ENCODE measurements at places on chromosomes 12 and 14.
A peak's percentile ranks its signal among the peaks of the same experiment; 100 is the strongest.

DNA sequence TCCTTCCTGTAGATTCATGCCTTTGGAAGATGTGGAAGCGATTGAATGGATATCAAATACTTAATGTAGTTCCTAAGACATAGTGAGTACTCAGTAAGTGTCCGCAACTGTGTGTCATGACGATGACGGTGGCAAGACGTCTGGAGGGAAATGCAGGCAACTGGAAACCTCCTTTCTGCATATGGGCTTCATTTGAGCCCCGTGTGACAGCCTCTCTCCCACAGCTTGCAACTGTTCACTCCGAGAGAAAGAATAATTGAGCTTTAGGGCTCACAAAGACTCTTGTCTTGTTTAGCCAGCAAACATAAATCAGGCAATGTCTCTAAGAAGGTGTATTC is 6.9 kb downstream of the CFAP251 start:
- DNase-seq, result no peak

DNA sequence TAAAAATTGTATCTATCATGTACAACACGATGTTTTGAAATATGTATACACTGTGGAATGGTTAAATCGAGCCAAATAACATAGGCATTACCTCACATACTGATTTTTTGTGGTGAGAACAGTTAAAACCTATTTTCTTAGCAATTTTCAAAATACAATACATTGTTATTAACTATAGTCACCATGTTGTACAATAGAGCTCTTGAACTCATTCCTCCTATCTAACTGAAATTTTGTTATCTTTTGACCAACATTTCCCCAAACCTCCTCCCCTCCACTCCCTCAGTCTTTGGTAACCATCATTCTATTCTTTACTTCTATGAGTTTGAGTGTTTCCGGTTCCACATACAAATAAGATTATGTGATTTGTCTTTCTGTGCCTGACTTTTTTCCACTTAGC is 6.8 kb upstream of the SLC38A2 start:
- no peak for DNase-seq

DNA sequence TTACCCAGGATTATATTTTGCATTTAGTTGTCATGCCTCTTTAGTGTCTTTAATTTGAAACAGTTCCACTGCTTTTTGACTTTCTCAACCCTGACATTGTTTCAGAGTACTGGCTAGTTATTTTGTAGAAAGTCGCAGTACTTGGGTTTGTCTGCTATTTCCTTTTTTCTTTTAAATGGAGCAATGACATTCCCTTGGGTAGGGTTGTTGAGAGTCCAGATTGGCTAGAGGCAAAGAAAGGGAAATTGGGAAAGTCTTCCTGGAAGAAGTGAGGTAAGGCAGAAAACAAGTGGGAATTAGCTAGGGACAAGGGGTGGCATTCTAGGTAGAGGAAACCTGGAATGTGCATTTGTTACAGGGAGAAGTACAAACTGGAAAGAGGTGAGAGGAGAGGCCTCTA is 245.9 kb downstream of the EMP1 start:
- DNase-seq, result no peak

- DNase-seq, result no peak
These were observed 32.6 kb downstream of the SLC35F4 start for GRCh38 chr14:57833323-57833722.

GRCh38 chr14:68511129-68512047 is 281.5 kb downstream of the ZFP36L1 start:
- no peak for DNase-seq

DNA sequence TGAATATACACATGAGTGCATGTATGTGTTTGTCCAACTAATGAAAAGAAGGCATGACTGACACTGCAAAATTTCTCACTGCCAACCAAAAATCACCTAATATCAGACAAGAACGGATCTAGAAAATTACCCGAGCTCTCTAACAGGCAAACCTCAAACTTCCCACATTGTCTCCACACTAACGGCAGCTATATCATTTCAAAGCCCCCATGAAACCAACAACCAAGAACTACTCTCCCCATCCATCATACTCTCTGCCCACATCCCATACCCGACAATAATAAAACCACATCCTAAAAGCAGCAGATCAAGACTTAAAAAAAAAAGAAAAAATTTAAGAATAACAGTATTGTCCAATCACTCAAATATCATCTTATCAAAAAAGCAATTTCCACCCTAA is 227.1 kb downstream of the CEP128 start:
- DNase-seq, result peak; percentile 76

- no peak for DNase-seq
These were observed 33.0 kb upstream of the TMEM179 start for GRCh38 chr14:104637546-104638003.

GRCh38 chr12:63845726-63846125 is 1.2 kb downstream of the SRGAP1 start:
- no peak for DNase-seq

- DNase-seq, result no peak
These were observed 7.9 kb downstream of the PPFIBP1 start for GRCh38 chr12:27531896-27532295.

DNA sequence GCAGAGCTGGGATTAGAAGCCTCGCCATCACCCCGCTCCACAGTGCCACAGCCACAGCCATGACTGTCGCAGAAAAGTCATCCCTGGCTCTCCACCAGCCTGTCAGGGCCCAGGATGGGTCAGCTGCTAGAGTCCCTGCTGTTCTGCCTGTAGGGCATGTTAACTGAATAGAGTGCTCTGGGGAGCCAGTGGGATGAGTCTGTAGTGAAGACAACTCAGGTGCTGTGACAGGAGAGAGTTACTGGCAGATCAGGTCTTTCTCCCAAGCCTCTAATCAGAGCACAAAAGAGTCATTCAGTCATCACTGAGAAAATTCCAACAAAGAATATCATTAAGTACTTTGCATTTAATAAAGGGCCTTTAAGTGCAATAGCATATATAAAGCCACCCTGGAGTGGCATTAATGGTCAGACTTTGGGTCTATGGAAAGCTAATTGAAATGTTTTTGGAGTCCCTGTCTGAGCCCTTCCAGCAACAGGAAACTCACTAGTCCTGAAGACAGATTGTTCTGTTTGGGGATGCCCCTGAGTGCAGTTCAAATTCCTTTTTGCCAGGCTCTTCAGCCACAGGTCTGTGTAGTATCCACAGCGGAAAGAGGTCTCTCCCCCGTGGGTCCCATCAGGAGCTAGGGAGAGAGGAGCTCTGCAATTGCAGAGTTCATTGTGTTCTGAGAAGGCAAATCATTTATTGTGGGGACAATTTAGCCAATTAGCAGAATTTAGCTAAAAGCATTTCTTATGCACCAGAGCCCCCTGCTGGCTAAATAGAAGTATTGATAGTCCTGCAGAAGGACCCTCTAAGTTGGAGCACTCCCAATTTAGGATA is 45.2 kb upstream of the C14orf132 start:
- DNase-seq, result peak; percentile 55

GRCh38 chr14:76708771-76709170 is 52.5 kb upstream of the VASH1 start:
- DNase-seq, result no peak

DNA sequence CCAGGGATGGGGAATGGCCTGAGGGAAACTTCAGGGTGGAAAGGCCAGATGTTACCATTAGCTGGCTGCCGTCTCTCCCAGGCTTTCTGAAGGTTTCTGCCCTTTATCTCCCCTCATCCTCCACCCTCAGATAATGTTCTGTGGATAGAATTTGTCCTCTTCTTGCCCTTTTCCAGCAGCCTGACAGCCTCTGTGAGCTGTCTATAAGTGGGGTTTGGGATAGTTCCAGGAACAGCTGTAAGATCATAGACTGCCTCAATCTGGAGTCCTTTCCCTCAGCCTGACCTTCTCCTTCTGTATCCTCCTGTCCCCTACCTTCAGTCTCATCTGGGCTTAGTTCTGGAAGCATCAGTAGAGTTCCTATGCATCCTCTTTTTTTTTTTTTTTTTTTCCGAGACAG is 2.8 kb upstream of the RND1 start:
- DNase-seq, result no peak

GRCh38 chr12:54038871-54039414 is 6.1 kb downstream of the HOXC5 start:
- DNase-seq, result no peak

DNA sequence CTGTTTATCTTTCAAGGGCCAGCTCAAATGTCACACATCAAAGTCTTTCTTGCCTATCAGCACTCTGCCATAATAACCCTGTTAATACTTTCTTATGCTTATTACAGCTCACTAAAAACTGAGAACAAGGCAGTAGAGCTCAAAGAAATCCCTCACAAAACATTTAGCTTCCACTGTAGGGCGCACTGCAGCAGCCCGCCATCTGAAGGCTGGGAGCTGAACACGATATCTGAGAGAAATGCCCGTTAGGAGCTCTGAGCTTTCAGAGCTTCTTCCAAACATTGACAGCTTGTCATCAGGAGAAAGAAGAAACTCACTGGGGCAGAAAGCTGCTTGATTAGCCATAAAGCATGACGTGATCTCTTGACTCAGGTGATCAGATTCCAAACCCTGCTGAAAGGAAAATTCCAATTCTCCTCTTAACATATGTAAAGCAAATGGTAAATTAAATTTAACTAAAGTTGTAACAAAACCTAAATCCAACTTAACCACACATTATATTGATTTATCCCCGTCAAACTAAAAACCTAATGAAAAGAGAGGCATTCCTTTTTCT is 175.7 kb downstream of the C12orf50 start:
- DNase-seq, result no peak

GRCh38 chr14:72401632-72402376 is 469.6 kb downstream of the RGS6 start:
- DNase-seq, result peak; percentile 97

GRCh38 chr14:69404883-69405282 is 6.4 kb downstream of the SLC39A9 start:
- no peak for DNase-seq

DNA sequence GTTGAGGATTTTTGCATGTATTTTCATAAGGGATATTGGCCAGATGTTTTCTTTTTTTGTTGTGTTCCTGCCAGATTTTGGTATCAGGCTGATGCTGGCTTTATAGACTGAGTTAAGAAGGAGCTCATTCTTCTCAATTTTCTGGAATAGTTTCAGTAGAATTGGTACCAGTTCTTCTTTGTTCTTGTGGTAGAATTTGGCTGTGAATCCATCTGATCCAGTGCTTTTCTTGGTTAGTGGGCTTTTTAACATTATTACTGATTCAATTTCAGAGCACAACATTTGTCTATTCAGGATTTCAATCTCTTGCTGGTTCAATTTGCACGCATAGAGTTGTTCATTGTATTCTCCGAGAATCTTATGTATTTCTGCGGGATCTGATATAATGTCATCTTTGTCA is 136.5 kb upstream of the FOXG1 start:
- no peak for DNase-seq

DNA sequence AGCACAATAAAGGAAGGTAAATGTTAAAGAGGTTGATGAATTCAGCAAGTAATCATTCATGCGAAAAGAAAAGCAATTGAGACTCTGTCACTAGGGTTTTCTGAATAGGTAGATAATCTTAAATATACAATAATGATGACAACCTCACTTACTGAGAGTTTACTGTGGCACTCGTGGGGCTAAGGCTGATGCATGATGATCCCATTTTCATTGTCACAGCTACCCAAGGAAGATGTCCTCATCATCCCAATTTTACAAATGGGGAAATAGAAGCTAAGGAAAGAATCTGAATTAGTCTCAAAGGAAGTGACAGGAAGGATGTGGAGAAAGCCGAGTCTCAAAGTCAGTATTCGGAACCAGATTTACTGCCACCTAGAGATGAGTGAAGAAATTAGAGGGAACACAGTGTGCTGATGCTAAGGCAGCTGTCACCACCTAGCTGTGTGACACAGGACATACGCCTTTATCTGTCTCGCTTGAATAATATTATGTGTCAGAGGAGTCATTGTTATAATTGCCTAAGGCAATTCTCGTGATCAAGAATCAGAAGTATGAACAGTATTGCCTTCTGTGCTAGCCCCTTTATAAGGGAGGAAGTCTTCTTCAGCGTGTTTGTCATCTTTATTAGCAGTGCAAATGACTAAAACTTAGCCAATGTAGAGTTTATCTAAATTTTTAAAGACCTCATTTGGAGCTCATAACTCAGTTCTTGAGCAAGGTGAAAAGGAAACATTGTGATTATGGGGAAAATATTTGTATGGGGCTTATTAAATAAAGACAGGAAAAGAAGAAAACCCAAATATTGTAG is 63.2 kb downstream of the ERGIC2 start:
- peak; percentile 86 for DNase-seq

DNA sequence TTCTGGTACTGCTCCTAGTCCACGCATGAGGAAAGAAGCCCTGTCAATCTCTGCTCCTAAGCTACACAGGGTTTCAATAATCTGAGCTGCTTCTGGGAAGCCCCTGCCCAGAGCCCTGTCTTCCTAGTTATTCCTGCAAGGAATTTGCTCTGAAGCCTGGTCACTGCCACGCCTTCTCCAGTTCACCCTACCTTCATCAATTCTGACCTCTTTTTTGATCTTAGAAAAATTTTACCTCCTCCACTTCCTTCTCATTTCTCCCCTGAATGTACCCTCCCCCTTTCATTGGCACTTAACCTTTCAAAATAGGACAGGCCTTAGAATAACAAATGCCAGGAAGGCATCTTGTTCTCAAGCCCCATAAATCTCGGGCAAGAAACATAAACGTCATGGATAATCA is 14.9 kb upstream of the LRRK2 start:
- no peak for DNase-seq

DNA sequence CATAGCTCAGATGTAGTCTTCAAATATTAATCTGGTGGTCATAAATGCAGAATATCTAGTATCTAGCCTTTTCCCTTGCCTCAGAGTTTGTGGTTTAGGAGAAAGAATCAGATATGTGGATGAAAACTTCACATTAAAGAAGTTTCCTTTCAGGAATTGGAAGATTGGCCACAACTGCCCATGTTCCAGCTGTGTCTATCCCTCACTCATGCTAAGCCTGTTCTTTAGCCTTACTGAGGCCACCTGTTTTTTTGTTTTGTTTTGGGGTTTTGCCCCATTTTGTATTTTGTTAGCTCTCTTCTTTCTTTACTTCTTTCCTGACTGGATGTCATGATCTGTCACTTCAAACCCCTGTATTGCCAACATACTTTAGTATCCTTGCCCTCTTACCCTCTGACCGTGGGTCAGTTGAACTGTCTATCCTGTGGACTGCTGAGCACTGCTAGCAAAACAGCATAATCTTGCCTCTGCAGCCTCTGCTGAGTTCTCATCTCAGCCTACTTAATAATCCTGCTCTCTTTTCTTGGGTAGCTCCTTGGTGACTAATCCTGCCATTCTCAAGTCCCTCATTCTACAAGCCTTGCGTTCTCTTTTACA is 22.0 kb upstream of the CCT2 start:
- DNase-seq, result no peak

- DNase-seq, result no peak
These were observed 24.8 kb upstream of the LGALS3 start for GRCh38 chr14:55103971-55104954.

- DNase-seq, result no peak
These were observed 3.7 kb upstream of the HOXC12 start for GRCh38 chr12:53950789-53951576.

- DNase-seq, result no peak
These were observed 3.4 kb upstream of the IRF2BPL start for GRCh38 chr14:77031759-77032490.
